ENCODE measurements at places on chromosomes 6 and 20.

GRCh38 chr6:87968435-87969278 is 79.0 kb upstream of the SPACA1 start:
- DNase-seq: no peak

- no peak for DNase-seq
These were observed 93.8 kb downstream of the SASH1 start for GRCh38 chr6:148436466-148436865.

GRCh38 chr6:37628611-37629320 is 68.9 kb downstream of the MDGA1 start:
- DNase-seq: no peak

GRCh38 chr6:17869010-17869752 is 118.3 kb downstream of the KIF13A start:
- no peak for DNase-seq

- DNase-seq: no peak
These were observed 27.0 kb downstream of the TOX2 start for GRCh38 chr20:43941476-43942200.

- no peak for DNase-seq
These were observed 669.6 kb upstream of the NRSN1 start for GRCh38 chr6:23456396-23456795.

DNA sequence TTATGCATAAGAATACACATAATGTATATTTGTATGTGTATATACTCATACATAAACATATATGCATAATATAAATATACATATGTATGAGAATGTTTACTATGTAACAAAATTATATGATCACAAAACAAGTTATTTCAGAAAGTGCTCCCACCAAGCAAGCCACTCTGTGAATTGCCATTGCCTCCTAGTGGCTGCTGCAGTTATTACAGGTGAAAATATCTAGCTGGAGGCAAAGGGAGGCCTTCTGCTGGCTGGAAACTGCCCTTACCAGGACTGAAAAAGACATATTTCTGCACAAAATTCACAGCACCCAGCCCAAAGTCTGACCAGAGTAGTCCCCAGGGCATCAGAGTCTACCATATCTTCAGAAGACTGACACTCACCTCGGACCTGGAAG is 14.4 kb upstream of the ADAM33 start:
- DNase-seq: no peak

- DNase-seq: no peak
These were observed 164.8 kb upstream of the SGK1 start for GRCh38 chr6:134482593-134483270.

DNA sequence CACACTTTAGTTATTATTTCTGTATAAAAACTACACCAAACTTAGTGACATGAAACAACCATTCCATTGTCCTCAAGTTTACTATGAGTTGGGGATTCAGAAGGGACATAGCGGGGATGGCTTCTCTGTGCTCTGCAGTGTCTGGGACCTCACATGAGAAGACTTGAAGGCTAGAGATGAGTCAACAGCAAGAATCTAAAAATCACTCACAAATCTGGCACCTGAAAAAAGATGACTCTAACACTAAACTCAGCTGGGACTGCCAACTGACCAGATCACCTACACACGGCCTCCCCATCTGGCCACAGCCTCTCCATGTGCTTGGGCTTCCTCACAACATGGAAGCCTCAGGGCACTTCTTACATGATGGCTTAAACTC is 63.0 kb upstream of the EYA2 start:
- no peak for DNase-seq

- no peak for DNase-seq
These were observed 33.6 kb upstream of the HLA-A start for GRCh38 chr6:29908710-29909109.

GRCh38 chr6:31952140-31952805 is 6.4 kb downstream of the CFB start:
- no peak for DNase-seq

- no peak for DNase-seq
These were observed 20.7 kb upstream of the TLDC2 start for GRCh38 chr20:36855241-36855657.

DNA sequence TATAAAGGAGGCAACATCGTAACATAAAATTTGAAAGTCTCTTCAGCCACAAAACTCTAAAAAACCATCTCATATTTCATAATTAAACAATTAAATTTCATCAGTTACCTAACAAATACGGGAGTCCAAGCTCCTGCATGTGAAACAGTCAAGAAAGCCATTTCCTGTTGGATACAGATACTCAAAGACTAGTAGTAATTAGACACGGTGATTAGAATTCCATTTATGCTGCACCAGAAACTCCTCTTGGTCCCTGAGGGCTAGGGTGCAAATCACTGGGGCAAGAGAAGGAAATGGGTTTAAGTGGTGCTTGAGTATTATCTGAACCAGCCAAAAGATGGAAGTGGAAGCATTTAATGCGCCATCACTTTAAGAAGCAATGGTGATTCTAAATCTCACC is 27.4 kb downstream of the TRAM2 start:
- DNase-seq: no peak
